Kasumi-1 (cell line): ENCODE measurements at places on chromosomes 5 and 9.

- DNase-seq, result no peak
Observed at GRCh38 chr5:173010547-173011464, 27.2 kb downstream of the ATP6V0E1 start.

DNA sequence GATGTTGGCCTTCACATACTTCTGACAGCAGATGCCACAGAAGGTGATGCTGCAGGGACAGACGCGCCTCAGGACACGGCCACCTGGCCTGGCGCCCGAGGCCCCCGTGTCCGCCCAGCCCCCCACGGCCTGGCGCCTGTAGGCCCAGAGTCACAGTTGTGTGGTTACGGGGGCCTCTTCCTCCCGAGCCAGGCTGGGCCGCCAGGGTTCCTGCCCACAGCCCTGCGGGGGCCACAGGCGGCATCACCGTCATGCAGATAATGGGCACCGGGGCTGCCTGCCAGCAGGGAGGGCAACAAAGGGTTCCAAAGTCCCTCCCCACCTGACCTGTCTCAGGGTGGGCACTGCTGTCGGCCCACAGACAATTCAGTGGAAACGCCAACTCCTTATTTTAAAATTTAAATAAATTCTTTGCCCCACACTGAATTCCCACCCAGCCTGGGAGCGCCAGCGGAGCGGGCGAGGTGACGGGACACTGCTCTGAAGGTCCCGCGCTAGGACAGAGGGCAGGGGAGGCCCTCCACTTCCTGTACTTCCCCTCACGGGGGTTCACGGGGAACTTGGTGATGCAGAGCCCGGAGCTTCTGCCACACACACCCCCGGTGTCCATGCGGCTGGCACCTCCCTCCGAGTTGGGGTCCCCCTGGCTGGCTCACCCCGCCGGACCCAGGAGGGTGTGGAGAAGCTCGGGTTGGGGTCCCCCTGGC, 40.6 kb downstream of the EXOC3 start:
- no peak for DNase-seq

- DNase-seq, result no peak
Observed at GRCh38 chr9:90724112-90724511, 77.5 kb upstream of the SYK start.

GRCh38 chr5:95884017-95884325, 61.4 kb upstream of the GLRX start:
- DNase-seq, result no peak

GRCh38 chr5:147044572-147045273, 166.2 kb upstream of the PPP2R2B start:
- DNase-seq, result no peak
